ENCODE measurements at places on chromosomes 7 and 10.

DNA sequence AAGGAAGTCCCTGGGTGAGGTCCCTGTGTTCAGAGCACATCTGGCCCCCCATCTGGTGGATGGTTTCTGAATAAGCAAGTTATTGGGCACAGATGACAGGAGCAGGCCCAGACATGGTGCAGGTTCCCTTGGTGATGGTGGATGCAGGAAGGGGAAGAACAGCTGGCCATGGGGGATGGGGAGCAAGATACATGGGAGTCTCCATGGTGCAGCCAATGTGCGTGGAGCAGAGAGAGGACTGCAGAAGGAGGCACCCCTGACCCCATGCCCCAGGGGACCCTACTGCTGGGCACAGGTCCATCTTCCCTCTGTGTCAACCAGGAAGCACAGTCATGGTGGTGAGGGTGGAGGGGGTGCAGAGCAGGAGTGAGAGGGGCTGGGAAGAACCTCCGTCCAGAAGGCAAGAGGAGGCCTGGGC, 43.8 kb upstream of the RABGEF1 start:
- no peak for DNase-seq

DNA sequence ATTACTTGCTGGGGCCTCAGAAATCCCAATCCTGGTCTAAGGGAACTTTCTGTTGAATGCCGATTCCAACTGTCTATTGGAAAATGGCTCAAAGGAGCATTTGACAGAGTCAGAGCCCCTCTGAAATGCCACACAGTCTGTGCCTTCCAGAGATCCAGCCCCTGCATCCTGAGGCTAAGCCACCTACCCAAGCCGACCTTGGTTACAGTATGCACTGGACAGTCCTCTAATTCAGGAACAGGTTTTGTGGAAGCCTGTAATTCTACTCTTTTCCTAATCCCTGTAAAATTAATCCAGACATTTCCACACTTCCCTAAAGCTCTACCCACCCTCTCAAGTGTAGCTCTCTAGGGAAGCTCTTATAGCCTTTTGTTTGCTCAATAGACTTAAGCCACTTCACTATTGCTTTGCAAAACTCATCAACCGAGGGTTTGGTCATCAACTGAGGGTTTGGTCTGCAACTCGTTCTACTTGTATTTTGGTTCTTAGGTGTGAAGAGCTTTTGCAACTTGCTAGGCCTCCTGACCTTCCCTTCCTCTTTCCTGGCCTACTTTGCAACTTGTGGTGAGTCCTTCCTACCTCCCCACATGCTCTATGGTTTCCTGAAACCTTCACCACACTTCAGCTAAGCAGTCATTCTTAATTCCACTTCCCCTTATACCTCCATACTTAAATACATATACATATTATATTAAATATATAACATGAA, 364.8 kb downstream of the SFMBT2 start:
- DNase-seq: no peak

- DNase-seq: peak; percentile 24
These were observed 86.1 kb upstream of the DNAJB6 start for GRCh38 chr7:157250605-157251228.

GRCh38 chr10:15208221-15208620, 39.7 kb upstream of the NMT2 start:
- DNase-seq: no peak

DNA sequence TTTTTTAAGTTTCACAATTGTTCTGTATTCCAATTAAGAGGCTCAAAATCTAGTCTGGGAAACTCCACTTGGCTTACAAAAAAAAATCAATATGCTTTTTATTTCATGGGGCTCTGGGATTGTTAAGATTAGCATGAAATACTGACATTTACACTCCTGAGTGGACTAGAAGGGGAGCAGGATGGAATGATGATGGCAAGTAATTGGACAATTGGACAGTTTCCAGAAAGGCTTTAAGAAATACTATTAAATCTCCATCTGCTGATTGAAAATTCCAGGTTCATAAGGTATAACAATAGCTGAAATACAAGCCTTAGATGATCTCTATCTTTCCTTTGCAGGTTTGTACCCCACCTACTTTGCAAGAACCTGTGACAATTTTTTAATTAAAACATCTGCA, 184.4 kb downstream of the LRRTM3 start:
- DNase-seq: no peak

DNA sequence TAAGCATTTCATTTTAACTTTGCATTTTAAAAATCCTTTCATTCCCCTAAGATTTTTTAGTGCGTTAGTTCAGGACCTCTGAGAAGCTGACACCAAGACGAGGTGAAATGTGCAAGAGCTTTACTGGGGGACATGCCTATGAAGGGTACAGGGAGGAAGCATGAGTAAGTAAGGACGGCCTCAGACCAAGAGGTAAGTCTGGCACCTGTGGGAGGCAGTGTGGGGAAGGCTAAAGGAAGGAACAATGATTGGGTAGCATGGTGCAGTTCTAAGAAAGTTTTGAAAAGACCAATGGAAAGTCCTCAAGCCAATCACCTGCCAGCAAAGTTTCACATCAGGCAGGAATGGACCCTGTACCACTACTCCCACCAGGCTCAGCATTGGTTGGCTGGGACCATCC, 369.2 kb downstream of the GFRA1 start:
- no peak for DNase-seq

DNA sequence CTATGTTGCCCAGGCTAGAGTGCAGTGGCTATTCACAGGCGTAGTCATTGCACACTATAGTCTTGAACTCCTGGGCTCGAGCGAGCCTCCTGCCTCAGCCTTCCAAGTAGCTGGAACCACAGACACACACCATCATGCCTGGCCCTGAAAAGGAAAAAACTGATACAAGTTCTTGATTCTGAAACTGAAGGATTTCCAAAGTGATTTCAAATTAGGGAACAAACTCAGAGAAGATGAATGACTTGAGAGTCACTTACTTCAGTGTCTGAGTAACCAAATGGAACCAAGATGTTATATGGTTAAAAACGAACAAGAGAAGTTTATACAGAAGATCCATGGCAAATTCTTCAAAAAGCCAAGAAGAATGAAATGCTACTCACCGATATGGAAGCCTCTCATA, 14.4 kb downstream of the CWF19L1 start:
- no peak for DNase-seq

- no peak for DNase-seq
These were observed 7.0 kb downstream of the PRF1 start for GRCh38 chr10:70595566-70596016.

GRCh38 chr7:77202481-77202976, 2.9 kb upstream of the FGL2 start:
- no peak for DNase-seq

DNA sequence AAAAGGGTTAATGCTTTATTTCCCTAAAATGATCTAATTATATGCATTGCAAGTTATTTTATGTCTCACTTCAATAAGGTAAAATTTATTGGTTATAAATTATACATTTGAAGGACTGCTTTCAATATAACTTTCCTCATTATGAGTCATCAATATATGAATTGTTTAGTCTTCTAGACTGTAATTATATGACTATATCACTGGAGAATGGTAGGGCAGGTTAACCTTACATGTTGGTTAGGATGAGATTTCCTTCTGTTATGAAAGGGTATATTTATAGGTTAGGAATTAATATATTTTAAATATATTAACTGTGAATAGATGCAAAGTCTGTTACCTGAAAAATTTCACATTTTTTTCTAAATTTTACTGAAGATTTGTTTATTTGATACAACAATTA, 406.4 kb upstream of the ETV1 start:
- no peak for DNase-seq

GRCh38 chr10:30509508-30509907, 75.5 kb downstream of the MAP3K8 start:
- no peak for DNase-seq

GRCh38 chr10:97888641-97889262, 39.1 kb downstream of the GOLGA7B start:
- DNase-seq: no peak

DNA sequence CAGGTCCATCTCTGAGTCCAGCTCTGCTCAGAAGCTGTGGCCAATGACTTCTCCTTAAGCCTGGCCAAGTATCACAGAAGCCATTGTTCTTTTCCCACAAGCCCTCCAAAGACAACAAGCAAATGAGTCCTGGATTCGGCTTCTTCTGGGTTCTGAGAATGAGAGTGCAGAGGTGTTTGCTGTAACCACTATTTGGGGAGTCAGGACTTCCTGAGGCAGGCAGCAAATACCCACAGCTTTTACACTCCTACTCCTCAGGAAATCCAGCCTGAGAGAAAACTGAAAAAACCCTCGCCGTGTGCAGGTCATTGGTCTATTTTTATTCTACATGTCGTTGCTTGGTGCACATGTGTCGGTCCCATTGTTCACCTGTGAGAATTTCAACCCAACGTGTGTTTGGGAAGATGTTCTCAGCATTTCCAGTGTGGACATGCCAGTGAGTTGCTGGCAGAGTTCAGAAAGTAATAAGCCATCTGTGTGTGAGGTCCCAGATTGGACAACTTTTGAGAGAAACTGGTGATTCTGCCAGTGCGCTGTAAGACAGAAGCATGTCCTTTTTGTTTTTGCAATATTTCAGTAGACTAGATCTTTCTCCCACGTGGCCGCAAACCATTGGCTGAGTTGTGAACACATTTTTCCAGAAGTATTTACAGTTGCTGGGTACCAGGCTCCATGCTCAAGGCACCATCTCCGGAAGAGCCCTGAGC, 121.6 kb upstream of the LYZL2 start:
- no peak for DNase-seq

- DNase-seq: no peak
These were observed 553.0 kb downstream of the GRM8 start for GRCh38 chr7:126699707-126700106.

- DNase-seq: no peak
These were observed 4.6 kb upstream of the PFKFB3 start for GRCh38 chr10:6198171-6198570.

GRCh38 chr10:34235164-34235832, 579.8 kb downstream of the PARD3 start:
- DNase-seq: no peak

- DNase-seq: no peak
These were observed 32.0 kb upstream of the PSAP start for GRCh38 chr10:71882813-71883659.

GRCh38 chr10:85168243-85168642, 839.9 kb downstream of the CCSER2 start:
- no peak for DNase-seq

DNA sequence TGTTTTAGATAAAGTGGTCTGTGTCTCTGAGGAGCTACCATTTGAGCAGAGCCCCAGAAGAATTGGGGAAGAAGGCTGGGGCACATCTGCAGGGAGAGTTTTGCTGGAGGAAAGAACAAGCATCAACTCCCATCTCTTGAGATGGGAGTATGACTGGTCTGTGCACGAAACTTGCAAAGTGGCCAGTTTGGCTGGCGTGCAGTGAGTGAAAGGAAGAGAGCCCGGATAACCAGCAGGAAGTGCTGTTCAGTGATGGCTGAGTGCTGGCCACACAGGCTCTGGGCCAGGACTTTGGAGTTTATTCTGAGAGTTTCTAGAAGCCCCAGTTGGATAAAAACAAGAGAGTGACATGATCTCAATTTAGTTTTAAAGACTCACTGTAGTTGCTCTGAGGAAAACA, 34.4 kb upstream of the SVIL start:
- no peak for DNase-seq

- no peak for DNase-seq
These were observed 84.4 kb downstream of the WNT2 start for GRCh38 chr7:117238472-117238871.

DNA sequence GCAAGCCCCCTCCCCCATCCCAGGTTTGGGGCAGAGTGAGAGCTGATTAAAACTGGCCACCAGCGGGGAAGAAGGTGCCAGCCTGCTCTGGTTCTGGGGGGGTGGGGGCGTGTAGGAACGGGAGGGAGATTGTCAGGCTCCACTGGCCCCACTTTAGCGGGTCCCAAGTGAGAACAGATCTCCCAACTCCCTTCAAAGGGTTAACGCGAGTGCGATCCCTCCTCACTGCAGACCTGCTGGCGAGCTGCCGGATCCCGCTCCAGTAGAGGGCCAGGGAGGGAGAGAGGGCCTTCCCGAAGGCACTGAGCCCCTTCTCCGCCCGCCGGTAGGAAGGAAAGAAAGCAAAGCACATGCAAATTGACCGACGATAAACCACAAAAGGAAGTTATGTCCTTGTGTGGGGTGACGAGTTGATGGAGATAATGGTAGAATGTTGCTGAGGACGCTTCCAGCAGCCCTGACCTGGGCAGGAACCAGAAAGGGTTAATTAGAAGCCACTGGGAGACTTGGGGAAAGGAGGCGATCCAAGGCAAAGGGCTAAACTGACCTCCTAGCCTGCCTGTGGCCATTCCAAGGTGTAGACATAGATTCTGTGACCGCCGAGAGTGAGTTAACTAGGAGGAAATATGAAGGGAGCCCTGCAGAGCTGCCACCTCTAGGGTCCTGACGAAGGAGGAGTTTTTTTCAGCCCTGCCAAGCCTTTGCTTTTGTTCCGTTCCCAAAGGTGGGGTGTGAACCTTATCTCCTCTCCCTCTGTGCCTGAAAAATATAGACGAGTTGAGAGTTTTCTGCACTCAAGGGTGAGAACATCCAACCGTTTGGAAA, 1.5 kb downstream of the NRG3 start:
- DNase-seq: no peak

- DNase-seq: no peak
These were observed 674 bp downstream of the AMZ1 start for GRCh38 chr7:2688409-2689342.

DNA sequence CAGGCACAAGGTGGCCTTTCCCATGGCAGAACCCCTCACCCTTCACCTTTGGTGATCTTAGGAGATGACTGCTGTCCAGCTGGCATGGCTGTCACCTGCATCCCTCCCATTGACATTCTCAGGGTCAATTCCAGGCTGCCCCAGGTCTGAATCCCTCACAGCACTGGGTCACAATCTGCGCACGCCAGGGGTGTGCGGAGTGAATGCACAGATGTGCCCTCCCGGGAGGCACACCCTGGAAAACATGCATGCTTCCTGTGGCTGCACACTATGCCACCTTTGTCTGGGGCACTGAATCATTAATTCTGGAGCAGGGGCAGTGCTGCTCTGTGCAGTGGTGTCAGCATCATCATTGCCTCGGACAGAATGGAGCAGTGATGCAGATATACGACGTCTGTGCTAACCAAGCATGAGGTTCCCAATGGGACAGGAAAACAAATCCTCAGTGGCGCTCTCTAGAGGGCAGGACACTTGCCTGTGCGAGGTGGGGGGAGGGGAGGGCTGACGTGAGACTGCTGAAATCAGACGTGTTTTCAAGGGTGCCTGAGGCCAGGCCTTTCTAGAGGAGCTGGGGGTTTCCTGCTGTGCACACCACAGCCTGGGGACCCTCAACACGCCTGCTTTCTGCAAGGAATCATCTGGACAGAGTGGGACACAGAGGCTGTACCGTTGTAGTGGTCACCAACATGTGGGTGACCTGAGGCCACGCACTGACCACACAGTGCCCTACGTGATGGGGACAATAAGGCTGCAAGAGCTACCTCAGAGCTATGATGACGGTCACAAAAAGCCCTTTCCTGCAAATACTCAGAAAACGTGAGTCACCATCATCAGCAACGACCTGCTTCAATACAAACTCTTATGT, 77.9 kb downstream of the HIPK2 start:
- no peak for DNase-seq

GRCh38 chr10:87038786-87039185, 18.7 kb downstream of the FAM25A start:
- no peak for DNase-seq

- no peak for DNase-seq
These were observed 2.4 kb downstream of the CNTNAP2 start for GRCh38 chr7:146119002-146119401.

GRCh38 chr10:47445720-47446119, 38.2 kb downstream of the ANXA8 start:
- DNase-seq: no peak

Measured in stimulated activated CD8-positive, alpha-beta memory T cell treated with anti-CD3 and anti-CD28 coated beads, Interleukin-2, amount 100 ng/mL, for 48 hours (primary cell).